HS-5 (cell line): ENCODE measurements at places on chromosomes 7 and 10.

GRCh38 chr7:137664846-137665245 is 181.9 kb downstream of the DGKI start:
- DNase-seq: no peak

DNA sequence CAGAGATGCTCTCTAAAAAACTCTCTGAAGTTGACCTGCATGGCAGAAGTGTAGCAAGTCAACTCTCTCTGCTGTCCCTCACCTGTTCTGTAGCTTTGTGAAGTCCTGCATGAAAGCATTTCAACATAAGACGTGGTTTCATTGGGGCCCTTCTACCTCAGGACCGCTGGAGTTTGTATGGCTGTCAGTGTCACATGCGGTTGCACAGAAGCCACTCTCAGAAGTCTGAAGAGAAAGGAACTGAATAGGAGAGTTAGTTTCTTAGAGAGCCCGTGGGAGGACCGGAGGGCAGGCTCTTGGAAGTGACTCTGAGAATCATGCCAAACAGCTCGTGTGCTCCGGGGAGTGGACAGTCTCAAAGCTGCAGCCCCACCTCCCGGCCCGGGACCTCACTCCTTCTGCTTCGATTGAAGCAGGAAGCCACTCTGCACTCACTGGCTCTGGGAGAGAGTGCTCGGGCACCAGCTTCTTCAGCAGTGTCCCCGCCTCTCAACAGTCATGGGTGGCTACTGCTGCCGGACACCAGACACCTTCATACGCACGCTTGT is 486.7 kb downstream of the SDK1 start:
- DNase-seq: no peak

DNA sequence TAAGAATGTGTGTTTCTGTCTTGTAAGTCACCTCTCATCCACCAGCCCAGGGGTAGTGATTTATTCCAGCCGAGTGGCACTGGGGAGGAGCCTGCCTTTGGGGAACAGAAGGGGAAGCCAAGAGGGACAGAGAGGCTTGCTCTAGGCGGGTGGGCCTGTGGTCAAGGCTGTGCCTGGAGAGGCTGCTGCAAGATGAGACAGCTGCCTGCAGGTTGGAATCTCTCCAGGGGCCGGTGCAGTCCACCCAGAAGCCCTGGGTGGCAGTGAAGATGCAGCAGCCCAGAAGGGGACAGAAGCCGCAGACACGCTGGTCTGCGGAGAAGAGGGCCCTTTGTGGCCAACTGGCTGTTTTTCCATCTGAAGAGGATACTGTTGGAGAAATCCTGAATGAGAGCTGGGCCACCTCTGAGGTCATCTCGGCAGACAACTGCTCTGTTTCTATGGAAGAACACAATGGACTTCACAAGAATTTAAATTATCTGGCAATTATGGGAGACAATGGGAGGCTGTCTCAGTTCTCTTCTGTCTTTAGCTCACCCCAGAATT is 175.7 kb downstream of the GFRA1 start:
- DNase-seq: no peak

DNA sequence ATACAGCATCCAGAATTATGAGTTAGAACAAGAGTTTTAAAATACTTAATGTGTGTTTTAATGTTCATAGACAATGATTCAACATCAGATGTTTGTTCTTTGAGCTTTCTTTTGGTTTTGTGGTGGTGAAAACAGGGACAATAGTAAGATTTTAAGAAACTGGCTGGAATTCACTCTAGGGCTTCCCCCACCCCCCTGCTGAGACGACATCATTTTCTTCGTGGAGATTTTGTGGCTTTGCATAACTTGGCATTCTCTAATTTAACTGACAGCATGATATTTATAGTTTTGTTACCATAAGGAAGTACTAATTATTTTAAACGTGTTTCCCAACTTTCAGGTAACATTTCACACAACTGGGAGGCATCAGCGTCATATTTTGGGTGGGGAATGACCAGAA is 184.1 kb downstream of the BICC1 start:
- DNase-seq: no peak

DNA sequence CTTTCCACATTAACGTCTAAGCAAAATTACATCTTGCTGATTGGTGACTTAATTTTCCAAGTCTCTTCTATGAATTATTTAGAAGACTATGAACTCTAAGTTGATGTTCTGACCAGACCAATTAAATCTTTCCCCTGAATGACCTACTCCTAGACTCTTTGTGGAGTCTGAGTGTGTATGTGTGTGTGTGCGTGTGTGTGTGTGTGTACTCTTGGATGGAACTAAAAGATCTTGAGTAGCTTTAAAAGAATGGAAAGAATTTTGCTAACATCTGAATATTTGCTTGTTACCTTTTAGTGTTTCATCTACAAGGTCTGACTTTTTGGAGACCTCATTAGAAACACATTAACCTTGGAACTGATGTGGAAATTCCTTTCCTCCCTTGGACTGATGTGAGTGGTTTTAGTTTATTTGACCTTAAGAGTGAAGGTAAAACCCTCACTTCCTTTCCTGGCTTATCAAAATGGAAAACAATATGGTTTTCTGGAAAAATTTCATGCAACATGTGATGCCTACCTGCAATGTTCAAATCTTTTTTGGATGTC is 257.1 kb downstream of the GATA3 start:
- no peak for DNase-seq

- DNase-seq: no peak
Observed at GRCh38 chr7:154886591-154886990, 116.3 kb downstream of the PAXIP1 start.

GRCh38 chr10:30835146-30835545 is 196.5 kb downstream of the ZNF438 start:
- DNase-seq: no peak

- no peak for DNase-seq
Observed at GRCh38 chr7:78254726-78255055, 456.1 kb downstream of the PHTF2 start.

DNA sequence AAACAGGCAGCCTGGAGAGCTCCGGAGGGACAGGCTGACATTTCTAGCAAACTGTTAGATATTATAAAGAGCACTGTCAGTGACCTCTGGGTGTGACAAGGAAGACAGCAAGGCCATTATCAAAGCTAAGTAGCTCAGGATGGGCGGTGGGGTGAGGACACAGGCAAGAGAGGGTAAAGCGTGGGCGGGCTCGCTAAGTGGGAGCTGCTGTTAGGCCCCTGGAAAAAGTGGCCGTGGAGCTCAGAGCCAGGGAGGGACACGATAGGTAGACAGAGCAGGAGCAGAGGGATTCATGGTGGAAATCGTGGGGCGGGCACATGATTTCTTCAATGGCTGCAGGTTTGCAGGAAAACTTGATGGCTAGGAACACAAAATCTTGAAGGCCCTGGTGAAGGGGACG is 51.4 kb upstream of the NPS start:
- no peak for DNase-seq

GRCh38 chr10:28906011-28906411 is 228.7 kb downstream of the BAMBI start:
- DNase-seq: no peak

DNA sequence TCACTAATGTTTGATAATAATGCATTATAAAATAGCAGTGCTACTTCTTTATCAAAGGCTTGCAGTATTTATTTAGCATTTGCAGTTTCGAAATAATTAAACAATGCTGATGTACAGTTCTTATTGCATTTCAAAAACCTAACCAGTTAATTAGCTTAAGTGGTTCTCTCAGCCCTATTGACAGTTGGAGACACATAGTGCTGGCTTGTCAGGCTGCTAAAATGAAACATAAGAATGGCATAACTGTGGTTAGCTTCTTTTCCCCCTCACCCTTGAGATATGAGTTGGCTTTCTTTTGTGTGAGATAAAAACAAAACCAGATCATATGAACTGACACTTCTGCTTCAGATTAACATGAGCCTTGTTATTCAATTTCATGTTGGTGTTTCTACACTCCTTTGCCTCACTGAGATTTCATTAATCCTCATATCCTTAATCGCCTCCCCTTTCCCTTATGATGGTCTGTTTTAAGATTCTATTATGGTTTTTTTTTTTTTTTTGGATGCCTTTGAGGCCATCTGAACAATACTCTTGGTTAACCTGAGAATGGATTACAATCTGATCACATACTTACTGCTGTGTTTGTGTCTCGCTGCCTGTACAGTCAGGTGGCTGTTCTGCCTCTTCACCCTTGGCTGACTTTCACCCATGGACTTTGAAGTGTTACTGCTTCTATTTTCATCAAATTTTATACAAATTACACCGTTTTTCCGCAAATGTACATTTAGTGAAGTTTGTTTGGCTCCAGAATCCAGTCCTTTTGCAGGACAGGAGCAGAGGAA is 108.0 kb downstream of the SDK1 start:
- DNase-seq: no peak
